ENCODE measurements at places on chromosomes 7 and 10.
A peak's percentile ranks its signal among the peaks of the same experiment; 100 is the strongest.

- no peak for DNase-seq
Measured at GRCh38 chr7:35437619-35438275, 183.8 kb upstream of the TBX20 start.

- DNase-seq = peak; percentile 20
Measured at GRCh38 chr10:113991091-113991860, 52.4 kb upstream of the ADRB1 start.

DNA sequence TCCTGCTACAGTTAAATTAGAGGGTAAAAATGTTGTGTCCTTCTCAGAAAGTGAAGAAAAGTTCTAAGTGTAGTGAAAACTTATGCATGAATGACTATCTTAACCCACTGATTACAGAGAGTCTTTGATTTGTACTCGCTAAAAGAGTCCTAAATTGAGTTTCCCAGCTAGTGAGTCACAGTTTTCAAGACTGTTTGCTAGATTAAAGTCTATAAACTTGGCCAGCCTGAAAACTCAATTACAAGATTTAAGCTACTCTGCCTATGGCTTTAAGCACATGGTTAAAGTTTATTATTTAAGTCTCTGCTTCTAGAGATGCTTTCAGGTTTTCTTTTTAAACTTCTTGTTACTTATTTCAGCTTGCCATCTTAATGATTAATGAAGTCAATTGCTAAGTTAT lies 44.4 kb downstream of the MRPS24 start:
- DNase-seq = no peak

DNA sequence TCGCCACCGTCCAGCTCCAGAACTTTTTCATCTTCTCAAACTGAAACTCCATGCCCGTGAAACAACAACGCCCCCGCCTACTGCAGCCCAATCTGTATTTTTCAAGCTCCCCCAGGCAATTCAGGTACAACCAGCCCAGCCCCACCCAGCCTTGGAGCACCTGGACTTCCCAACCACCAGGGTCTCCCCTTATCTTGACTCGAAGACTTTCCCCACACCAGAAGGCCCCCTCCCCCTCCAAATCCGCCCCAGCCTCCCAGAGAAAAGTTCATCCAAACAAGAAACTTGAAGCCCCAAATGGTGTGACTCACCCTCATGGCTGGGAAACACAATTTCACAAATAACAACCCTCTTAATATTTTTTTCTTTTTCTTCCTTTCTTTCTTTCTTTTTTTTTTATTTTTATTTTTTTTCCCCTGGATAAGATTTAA lies 10.6 kb downstream of the ZCCHC24 start:
- no peak for DNase-seq

DNA sequence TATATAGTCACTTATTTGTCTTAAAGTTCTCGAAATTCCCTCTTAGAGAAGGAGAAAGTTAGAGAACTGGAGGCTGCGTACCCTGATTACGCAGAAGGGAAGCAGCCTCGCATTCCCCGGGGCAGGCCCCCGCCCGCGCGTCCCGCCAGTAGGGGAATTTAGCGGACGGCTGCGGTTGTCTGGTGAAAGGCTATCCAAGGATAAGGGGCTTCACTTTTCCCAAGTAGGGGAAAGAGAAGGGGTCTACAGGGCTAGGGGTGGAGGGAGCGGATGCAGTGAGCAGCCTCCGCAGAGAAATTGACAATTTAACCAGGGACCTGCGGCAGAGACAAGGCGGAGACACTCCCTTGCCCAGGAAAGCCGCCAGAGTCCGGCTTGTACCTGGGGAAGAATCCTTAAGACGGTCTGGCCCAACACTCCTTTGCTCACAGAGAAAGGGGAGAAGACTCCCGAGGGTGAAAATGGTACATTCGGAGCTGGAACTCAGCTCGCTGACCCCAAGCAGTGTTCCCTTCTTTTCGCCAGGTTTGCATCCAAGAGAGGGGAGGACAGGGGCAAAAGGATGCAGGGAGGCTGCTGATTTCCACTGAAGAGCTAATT lies 994 bp upstream of the MAGI2 start:
- no peak for DNase-seq

DNA sequence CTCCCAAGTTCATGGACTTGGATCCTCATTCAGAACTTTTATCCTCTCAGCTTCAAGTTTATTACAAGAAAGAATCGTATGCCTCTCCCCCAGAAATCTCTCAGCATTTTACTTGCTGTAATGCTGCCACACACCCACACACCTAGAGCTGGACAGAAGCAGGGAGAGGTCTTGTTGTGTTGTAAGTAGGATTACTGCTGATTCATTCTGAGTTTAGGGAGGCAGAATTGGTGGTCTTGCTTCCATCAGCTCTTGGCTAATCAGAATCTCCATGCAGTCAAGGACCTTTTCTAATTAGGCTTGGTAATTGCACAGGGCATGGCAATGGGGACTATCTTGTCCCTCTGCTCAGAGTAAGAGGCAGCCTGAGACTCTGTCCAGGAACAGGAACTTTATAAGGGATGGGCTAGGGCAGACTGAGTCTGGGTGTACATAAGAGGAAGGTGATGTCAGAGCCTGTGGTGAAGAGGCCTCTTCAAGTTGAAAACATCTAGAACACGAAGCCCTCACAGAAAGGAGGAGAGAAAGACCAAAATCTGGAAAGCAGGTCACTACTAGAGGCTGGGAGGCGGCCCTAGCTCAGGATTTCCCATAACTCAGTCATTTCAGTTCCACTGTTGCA lies 7.0 kb upstream of the PTPRE start:
- DNase-seq = no peak

GRCh38 chr7:138979226-138979979 lies 1.8 kb downstream of the KIAA1549 start:
- no peak for DNase-seq

DNA sequence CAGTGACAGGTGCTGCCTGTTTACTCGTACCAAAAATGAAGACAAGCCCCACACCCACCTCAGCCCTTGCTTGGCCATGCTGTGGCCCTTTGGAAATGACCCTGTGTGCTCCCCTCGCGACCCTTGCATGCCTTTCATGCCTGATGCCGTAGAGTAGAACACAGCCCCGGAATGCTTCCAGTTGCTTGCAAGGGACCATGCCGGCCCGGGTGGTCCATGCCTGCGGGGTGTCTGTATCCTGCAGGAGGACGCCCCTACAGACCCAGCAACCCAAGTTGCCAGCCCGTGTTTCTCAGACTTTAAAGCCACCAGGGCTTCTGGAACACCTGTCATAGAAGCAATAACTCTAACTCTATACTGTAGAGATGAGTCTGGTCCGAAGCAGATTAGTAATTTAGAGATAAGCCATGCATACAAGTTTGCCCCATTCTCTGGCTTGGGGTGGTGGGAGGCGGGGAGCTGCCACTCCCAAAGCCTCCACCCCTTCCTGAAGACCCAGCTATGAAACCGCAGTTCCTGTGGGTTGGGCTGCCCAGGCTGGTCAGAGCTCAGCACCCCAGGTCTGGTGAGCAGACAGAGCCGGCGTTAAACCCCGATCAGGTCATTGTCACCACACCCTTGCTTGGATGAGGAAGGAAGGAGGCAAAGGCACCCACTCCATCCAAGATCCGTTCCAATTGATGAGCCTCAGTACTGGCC lies 143.5 kb downstream of the ADCY1 start:
- DNase-seq = no peak

GRCh38 chr7:105621617-105622016 lies 40.3 kb upstream of the EFCAB10 start:
- DNase-seq = no peak

- no peak for DNase-seq
Measured at GRCh38 chr10:125160856-125161706, 718 bp upstream of the CTBP2 start.

GRCh38 chr10:35458500-35459448 lies 122.5 kb downstream of the CCNY start:
- no peak for DNase-seq

GRCh38 chr10:35778306-35778705 lies 136.2 kb upstream of the FZD8 start:
- no peak for DNase-seq

DNA sequence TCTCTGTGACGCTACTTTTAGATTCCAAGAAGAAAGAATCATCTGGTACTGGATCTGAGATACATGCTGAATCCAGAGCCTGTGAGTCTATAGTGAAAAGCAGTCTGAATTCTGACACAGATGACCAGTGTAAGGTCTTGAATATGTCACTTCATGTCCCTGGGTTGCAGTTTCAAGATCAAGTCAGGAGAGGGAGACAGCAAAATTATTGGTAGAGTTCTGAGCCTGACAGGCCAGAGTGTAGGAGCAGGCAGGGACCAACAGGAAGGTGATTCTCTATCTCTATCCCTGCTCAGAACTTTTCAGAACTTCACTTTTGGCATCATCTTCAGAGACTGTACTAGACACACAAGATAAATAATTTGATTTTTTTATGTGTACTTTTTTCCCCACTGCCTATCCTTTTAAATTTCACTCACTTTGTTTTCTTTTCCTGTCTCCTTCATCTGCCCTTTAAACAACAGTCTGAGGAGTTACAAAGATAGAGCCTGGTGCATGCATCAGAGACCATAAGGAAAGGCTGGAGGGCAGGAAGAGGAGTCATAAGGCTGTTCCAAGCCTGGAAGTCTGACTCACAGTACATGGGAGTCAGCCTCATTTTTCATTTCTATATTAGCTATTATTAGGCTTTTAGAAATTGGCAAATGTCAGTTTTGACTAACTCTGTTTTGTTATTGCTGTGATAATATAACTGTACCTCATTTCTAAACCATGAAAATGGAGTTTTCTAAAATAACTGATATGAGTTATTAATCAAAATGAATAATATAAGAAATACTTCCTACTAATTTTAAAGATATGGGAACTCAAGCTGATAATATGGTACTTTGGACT lies 120.2 kb upstream of the TMEM229A start:
- DNase-seq = no peak

DNA sequence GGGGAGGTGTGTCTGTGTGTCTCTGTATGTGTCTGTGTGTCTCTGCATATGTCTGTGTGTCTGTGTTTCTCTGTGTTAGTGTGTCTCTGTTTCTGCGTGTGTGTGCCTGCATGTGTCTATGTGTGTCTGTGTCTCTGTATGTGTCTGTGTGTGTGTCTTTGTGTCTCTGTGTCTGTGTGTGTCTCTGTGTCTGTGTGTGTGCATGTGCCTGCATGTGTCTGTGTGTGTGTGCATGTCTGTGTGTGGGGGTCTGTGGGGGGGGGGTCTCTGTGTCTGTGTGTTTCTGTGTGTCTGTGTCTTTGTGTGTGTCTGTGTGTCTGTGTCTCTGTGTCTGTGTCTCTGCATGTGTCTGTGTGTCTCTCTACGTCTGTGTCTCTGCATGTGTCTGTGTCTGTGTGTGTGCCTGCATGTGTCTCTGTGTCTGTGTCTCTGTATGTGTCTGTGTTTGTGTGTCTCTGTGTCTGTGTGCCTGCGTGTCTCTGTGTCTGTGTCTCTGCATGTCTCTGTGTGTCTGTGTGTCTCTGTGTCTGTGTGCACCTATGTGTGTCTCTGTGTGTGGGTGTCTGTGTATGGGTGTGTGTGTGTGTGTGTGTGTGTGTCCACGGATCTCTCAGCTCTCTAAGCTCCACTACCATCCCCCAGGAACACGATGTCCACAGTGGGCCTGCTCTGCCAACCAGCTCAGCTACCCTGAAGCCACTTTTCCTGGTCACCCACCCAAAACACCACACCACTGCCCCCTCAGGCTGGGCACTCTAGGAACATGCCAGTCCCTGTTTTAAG lies 41.7 kb downstream of the RASGEF1A start:
- no peak for DNase-seq

DNA sequence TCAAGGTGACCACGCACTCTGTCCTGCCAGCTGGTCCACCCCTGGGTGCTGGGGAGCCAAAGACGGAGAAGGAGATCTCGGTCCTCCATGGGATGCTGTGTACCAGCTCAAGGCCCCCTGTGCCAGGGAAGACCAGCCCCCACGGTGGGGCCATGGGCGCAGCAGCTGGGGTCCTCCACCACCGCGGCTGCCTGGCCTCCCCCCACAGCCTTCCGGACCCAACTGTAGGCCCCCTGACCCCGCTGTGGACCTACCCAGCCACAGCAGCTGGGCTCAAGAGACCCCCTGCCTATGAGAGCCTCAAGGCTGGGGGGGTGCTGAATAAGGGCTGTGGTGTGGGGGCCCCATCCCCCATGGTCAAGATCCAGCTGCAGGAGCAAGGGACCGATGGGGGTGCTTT lies 5.4 kb downstream of the NYAP1 start:
- DNase-seq = no peak

GRCh38 chr7:31106303-31107105 lies 54.4 kb downstream of the ADCYAP1R1 start:
- no peak for DNase-seq

DNA sequence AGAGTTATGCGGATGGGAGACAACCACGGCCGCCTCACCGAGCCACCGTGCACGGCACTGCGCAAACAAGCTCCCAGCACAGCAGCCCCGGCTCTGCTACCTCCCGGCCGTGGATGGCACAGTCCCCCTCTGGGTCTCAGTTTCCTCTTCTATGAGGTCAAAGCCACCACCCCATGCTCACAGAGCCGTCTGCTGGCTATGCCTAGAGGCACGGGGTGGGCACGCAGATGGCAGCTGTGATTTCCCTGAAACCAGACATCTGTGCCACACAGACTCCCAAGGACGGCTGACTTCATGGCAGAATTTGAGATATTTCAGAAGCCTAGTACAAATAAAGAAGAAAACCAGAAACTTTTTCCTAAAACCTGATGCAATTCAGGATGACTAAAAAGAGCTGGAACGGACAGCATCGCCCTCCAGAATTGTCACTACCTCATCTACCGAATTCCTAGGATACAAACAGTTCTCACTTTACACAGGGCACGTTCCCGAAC lies 73.2 kb downstream of the AMZ1 start:
- DNase-seq = no peak

- no peak for DNase-seq
Measured at GRCh38 chr7:155538293-155538692, 8.1 kb downstream of the CNPY1 start.

DNA sequence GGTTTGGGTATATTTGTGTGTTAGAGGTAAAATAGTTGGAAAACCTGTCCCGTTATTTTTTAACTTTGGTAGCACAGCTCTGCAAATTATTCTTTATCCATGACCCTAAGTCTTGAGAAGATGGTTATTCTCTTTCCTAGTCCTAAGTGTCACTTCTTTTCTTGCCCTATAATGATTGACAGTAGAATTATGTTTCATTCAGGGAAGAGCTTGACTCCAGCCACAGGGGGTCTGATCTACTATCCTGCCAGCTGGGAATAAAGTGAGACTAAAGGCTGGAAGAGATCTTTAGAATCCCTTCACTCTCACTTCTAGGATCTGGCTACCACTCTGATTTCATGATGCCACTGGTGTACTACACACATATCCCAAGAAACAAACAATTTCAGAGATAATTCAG lies 90.4 kb downstream of the PHTF2 start:
- no peak for DNase-seq

Measured in stimulated activated CD4-positive, alpha-beta T cell treated with anti-CD3 and anti-CD28 coated beads, TNF-alpha, amount 100 ng/mL, for 48 hours (primary cell).